ENCODE measurements at places on chromosomes 5 and 9.

DNA sequence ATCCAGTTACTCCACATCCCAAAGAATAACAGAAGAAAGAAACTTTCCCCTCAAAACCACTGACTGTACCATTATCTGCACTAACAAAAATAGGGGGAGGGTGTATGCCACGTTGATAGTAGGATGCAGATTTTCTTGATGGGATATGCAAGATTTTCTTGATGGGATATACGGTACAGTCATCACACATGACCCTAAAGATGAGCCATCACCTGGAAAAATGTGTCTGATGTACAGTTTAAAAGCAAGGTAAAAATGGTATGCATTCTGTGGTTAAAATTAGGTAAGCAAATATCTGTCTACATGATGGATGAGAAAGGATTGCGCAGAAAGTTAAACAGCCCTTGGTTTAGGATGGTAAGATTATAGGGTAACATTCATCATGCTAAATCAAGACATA is 8.6 kb downstream of the COL23A1 start:
- DNase-seq: no peak

GRCh38 chr9:87529671-87530070 is 32.0 kb downstream of the DAPK1 start:
- DNase-seq: no peak

GRCh38 chr5:66992547-66992946 is 204.1 kb downstream of the CD180 start:
- no peak for DNase-seq

GRCh38 chr5:82975812-82976211 is 101.4 kb downstream of the TMEM167A start:
- peak; percentile 40 for DNase-seq

- DNase-seq: no peak
Observed at GRCh38 chr9:84062538-84062937, 81.9 kb downstream of the RMI1 start.

DNA sequence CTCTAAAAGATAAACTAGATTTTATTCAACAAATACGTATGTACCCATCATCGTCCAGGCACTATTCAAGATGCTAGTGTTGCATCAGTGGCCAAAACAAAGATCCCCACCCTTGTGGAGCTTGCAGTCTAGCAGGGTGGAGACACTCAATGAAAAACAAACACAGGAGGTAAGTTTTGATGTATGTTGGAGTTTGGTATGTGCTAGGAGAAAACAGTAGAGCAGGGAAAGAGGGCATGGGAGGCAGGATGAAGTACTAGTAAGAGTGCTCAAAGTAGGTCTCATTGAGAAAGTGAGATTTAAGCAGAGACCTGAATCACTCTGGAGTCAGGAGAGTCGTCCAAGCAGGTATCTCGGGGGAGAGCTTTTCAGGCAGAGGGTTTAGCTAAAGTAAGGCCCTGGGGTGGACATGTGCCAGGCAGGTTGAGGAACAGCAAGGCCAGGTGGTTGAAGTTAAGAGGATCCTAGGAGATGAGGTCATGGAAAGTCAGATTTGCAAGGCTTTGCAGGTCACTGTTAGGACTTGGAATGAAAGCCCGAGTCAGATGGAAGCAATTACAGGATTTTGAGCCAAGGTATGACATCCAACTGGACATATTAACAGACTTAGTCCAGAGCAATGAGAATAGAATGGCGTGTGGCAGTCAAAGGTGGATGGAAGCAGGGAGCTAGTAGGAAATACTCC is 9.2 kb downstream of the SNX18 start:
- no peak for DNase-seq

GRCh38 chr5:179294891-179295777 is 50.1 kb downstream of the ADAMTS2 start:
- DNase-seq: no peak

GRCh38 chr5:65032250-65032649 is 263.5 kb downstream of the CWC27 start:
- DNase-seq: peak; percentile 14

DNA sequence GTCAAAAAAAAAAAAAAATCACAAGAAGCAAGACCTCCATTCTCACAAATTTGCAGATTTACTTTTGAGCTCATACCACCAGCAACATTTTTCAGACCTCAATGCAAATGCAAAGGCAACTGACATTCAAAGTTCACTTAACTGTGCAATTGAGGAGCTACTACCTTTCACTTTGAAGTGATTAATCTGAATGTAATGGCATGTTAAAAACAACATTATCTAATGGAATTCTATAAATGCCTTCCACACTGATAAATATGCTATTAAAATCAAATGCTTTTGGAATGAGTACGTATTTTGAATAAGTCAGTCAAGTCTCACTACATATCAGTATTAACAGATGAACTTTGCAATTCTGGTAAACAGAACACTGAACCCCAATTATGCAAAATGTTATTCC is 32.3 kb downstream of the UBQLN1 start:
- DNase-seq: no peak

DNA sequence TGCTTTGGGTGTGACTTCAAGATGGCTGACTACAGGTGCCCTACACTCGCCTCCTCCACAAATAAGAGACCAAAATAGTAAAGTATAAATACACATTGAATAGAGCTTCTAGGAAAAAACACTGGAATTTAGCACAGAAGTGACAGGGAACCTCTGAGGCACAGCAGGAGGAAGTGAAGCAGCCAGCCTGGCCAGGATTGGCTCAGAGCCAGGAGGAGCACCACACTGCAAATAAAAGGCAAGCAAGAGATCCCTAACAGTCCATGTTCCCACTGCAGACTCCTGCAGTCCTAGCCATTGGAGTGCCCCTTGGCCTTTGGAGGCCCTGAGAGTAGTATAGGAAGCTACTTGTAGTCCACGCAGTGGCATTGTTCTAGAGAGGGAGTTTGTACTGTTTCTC is 186.7 kb upstream of the TLX3 start:
- no peak for DNase-seq

DNA sequence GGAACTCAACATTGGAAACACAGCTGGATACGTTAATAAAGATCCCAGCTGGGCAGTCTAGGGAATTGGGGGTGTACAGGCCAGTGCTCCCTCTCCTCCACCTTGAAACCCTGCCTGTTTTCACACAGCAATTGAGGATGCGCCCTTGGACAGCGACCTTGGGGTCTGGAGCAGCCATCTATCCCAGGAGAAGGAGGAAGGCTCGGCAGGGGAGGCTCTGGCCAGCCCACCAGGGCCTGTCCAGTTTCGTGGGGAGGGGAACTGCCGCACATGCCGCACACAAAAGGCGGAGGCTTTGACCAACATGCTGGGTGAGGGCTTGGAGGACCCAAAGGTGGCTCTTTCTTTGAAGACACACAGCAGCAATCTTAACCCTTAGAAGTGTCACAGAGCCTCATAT is 1.4 kb downstream of the COL23A1 start:
- DNase-seq: no peak

GRCh38 chr9:94941211-94941875 is 214.8 kb downstream of the AOPEP start:
- DNase-seq: peak; percentile 80

DNA sequence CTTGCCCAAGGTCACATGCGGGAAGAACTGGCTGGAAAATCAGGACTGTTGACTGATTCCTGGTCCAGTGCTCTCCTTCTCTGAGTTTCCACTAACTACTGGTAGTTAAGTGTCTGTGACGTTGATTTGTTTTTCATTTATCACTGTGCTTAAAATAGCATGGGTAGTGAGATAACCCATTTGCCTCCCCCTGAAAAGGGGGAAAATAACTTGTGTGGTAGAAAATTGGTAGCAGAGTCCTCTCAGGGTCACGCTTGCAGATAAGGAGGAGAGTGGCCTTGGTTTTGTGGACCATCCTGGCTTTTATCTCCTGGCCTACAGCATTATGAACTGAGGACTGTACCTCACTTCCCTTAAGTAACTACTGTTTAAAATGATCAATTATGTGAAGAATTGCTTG is 10.9 kb downstream of the FUBP3 start:
- DNase-seq: no peak

DNA sequence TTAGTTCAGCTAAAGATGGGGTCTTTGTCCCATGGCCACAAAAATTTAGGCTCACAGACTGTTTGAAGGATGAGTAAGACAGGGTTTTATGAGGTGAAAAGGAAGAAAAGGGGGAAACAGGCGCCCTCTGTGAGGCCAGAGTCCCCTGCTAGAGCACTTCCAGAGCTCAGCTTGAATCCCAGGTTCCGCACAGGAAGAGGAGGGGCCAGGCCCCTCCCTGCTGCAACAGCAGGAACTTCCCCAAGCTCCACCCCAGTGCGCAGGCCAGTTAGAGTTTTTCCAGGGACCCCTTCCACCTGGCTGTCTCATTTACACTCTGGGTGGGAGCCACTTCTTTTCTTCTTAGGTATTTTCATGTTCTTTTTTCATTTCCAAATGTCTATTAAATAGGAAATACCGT is 480.8 kb downstream of the PSAT1 start:
- DNase-seq: no peak

- no peak for DNase-seq
Observed at GRCh38 chr5:132644177-132644576, 13.8 kb upstream of the IL13 start.

DNA sequence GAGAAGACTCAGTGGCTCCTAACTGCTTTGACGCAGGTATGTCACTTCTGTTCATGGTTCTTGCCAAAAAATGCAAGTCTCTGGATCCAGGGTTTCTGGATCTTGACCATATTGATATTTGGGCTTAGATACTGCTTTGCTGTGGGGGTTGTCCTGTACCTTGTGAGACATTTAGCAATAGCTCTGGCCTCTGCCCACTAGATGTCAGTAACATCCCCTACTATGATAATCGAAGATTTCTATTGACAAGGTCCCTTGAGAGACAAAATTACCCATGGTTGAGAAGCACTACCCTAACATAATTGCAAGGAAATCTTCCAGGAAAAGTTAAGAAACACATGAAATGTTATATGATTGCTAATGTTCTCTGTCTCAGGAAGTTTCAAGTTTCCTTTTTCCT is 285.4 kb downstream of the TMEM232 start:
- DNase-seq: peak; percentile 7

- peak; percentile 67 for DNase-seq
Observed at GRCh38 chr9:88535226-88536022, 446 bp downstream of the NXNL2 start.

DNA sequence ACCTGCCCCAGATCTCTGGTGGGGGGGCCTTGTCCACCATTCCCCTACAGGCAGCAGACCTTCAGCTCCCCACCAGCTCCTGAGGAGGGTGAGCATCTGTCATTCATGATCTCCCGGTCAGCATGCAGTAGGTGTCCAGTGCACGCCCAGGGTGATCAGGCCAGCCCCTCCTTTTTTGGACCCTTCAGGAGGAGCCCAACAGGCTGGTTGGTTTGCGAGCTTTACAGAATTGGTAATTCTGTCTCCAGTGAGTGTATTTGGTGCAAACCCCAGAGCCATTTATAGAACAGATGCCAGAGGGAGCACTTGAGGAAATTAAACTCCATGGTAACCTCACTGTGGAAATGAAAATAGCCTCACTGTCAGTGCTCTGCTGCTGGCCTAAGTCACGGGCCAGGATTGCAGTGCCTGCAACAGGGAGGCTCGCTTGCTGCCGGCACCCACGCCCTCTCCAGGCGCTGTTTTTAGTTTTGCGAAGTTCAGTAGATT is 23.4 kb downstream of the WNK2 start:
- no peak for DNase-seq

DNA sequence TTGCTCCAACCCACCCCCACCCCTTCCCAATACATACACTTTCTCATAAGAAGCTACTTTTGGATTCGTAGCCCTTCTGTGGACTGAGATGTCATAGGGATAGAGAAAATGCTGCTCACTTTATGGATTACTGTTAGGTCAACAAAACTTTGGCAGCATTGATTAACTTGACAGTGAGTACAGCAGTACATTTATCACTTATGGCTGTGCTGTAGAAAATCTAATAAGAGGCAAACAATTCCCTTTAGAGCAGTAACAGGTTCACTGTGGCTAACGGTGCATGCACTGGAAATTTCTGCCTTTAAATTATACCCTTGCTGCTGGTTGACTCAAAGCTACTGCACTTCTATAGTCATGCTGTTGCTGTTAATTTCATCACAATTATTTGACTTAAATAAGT is 59.2 kb downstream of the PPIC start:
- no peak for DNase-seq

GRCh38 chr9:21567926-21568325 is 85.8 kb upstream of the IFNE start:
- DNase-seq: no peak

DNA sequence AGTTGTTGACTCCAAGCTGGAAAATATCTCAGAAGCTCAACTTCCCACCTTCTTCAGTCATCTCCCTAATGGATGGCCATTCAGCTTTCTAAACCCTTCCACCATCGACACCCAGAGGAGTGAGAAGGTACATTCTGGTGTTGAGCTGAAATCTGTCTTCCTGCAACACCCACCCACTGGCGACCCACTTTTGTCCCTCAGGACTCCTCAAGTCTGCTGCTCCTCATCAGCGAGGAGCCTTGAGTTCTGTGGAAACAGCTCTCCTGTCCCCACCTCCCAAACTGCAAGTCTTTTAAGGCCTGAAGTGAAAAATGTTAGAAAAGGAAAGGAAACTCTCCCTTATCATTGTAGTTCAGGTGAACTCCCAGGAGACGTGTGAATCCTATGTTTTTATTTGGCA is 111.5 kb upstream of the HAND1 start:
- DNase-seq: no peak

DNA sequence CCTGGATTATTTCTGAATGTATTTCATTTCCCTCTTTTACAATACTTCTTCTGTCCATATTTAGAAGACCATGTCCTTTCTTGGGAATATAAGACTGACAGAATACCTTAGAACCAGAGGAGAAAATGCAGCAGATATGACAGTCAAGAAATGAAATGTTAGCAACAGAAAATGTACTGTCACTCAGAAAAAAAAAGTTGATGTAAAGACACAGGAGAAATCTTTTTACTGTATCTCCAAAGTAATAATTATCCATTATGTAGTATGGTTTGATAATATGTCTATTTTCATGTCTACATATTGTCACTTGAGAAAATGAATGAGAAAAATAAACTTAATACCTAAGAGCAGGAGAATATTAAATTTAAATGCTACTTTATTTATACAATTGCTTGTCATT is 652.1 kb downstream of the GABRG2 start:
- DNase-seq: no peak

DNA sequence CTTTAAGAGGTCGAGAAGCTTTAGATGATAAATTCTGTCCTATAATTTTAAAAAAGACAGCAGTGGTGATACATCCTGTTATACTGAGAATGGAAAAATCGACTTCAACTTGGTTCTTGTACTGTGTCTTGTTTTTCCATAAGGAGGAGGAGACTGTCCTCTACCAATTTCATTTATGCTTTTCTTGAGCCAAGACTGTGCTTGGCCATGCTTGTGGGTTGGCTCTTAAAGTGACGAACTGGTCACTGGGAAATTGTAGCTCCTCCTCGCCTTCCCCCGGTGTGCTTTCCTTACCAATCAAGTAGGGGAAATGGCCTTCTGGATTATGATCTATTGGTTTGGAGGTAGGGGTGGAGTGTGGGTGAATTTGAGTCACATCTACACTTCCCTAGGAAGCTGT is 67.1 kb upstream of the HSPB3 start:
- no peak for DNase-seq

- DNase-seq: peak; percentile 51
Observed at GRCh38 chr9:130766021-130766926, 68.8 kb upstream of the ABL1 start.

Data from Caki2 (cell line).